Right lobe of liver (tissue), 6 donors: ENCODE measurements at places on chromosomes 11 and 22. TPM values are rescaled to one million over a fixed set of nuclear protein-coding genes. Genes with fewer than 3 reads are reported as not detected.

- DNase-seq: no peak
Measured at GRCh38 chr11:45048313-45048841, 97.7 kb upstream of the TP53I11 start.

GRCh38 chr11:6587360-6587953 is 16.0 kb downstream of the RRP8 start:
- DNase-seq: peak; percentile 88

Gene CD44
- 13.4 TPM for total RNA-seq

Gene MYBPC3
- 0.24 TPM for total RNA-seq

- DNase-seq: no peak
Measured at GRCh38 chr11:93655581-93656255, 5.8 kb upstream of the CEP295 start.

DNA sequence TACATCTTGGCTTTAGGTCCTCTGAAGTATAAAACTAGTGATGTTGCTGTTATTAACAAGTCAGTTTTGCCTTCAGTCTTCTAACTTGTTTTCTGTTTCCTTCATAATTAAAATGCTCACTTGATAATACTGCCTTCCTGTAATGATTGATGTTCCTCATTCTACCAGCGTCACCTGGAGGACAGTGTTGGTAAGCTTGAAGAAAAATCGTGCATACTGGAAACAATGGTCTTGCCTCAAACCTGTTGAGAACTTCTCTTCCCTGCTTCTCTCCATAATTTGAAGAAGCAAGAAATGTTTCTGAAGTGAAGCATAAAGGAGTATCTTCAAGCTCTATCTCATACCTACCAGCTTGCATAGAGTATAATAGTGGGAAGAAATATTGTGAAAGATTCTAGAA is 3.0 kb downstream of the YWHAH start:
- DNase-seq: no peak

Gene OSM
- total RNA-seq: 0.75 TPM

Gene NRIP3
- total RNA-seq: not detected

Gene ACTN3
- not detected for total RNA-seq

Gene GLYATL1
- 356 TPM for total RNA-seq

GRCh38 chr22:31284281-31285155 is 7.8 kb downstream of the PIK3IP1 start:
- no peak for DNase-seq

DNA sequence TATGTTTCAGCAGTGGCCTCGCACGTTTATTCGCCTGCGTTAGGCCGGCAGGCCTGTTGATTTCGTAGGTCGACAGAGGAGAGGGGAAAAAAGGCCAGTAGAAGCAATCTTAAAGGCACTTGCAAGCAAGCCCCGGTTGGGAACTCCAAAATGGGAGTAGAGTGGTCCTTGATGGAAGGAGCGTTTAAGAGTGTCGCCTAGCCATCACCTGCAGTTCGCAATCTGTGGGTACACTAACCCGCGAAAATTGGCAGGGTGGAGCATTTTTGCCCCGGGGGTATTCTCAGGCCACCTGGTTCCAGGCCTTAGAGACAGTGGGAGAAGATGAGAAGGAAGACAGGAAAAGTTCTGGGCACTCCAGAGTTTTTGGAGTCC is 1.1 kb downstream of the EWSR1 start:
- DNase-seq: no peak

DNA sequence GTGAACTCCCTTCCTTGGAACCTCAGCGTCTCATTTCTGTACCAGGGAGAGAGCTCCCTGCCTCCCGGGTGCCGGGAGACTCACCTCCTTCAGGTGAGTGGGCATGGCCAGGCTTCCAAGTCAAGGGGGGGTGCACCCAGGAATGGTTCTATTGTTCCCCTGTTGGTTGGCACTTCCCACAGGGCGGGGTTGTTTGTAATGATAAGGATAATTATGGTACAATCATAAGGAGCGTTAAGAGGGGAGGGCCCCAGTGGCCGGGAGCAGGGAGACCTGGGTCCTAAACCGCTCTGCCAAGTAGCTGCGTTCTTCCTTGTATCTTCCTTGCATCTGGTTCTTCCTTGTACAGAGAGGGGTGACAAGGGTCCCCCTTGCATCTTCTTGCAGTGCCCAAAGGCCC is 79.1 kb downstream of the LRRC32 start:
- DNase-seq: no peak

Gene KRTAP5-10
- not detected for total RNA-seq

Gene TRIM51
- not detected for total RNA-seq

DNA sequence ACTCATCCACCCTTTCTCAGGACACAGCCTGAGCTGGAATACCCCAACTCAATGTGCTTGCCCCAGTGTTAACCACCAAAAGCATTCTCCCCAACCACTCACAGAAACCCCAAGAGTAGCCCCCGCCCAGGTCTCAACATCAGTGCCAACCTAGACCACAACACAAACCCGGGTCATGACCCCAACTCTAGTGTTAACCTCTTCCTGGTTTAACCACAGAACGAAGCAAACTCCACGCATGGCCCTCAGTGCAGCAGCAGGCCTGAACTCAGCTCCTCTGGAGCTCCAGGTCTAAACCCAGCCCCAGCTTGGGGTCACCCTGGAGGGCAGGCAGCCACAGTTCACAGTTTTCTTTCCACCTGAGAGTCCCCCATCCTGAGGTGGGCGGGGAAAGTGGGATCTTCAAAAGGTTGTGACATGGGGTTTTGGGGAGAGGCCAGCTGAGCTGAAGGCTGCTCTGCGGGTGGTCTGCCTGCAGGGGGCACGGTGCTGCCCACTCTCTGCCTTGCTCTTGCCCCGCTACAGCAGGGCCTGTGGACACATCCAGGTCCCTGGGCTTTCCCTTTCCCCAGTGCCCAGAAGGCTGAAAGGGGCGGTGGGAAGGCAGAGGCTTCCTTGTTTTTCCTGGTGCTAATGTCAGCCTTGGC is 37.9 kb downstream of the NECTIN1 start:
- no peak for DNase-seq

- DNase-seq: no peak
Measured at GRCh38 chr11:74417860-74418508, 19.8 kb upstream of the PGM2L1 start.
